ENCODE measurements at places on chromosomes 16 and 17.

DNA sequence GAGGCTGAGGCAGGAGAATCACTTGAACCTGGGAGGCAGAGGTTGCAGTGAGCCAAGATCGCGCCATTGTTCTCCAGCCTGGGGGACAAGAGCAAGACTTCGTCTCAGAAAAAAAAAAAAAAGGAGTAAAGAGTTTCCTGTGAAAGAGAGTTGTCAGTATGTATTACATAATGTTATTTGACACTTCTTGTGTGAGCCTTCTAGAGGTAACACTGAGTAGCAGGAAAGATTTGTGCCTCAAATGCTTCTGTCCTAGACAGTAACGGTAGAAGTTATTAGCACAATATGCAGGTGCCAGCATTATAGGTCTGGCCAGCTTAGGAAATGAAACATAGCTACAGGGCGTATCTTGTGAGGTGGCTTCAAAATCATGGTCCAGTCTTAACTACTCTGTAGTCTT, 6.2 kb downstream of the RPS6KB1 start:
- DNase-seq, result no peak

- DNase-seq, result no peak
These were observed 34.8 kb downstream of the MYH13 start for GRCh38 chr17:10337976-10338375.

- DNase-seq, result peak; percentile 52
These were observed 108.5 kb upstream of the CCL2 start for GRCh38 chr17:34146440-34147043.

- no peak for DNase-seq
These were observed 17.5 kb upstream of the MT4 start for GRCh38 chr16:56547120-56547948.

DNA sequence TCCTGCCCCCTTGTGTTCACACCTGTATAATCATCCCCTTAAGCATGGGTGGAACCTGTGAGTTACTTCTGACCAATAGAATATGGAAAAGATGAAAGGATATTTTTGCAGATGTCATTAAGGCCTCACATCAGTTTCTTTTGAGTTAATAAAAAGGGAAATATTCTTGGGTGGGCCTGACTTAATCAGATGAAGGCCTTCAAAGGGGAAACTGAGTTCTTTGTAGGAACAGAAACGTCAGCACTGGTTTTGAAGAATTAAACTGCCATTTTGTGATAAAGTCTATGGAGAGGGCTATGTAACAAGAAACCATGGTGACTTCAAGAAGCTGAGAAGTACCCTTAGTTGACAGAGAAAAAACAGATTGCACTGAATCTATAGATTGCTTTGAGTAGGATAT, 168.7 kb upstream of the CNTNAP4 start:
- DNase-seq, result no peak

DNA sequence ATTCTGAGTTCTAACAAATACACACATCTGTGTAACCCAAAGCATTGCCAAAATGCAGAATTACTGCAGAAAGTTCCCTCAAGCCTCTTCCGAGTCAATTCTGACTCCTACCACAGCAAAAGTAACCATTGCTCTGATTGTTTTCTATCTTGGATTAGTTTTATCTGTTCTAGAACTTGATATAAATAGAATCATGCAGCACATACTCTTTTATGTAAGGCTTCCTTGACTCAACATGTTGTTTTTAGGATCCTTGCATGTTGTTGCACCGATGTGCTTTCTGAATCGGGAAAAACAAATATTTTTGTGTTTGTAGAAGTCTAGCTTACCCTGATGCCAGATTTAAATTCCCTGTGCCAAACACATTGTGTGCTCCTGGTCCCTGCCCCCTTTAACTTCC, 140.4 kb downstream of the CDH13 start:
- DNase-seq, result no peak

GRCh38 chr17:78862073-78863023, 21.7 kb upstream of the USP36 start:
- DNase-seq, result no peak

GRCh38 chr16:27270349-27270748, 1.8 kb upstream of the NSMCE1 start:
- no peak for DNase-seq

- DNase-seq, result no peak
These were observed 26.0 kb downstream of the KCNJ16 start for GRCh38 chr17:70100983-70101382.

- DNase-seq, result no peak
These were observed 40.4 kb upstream of the DNAH9 start for GRCh38 chr17:11557727-11558452.

DNA sequence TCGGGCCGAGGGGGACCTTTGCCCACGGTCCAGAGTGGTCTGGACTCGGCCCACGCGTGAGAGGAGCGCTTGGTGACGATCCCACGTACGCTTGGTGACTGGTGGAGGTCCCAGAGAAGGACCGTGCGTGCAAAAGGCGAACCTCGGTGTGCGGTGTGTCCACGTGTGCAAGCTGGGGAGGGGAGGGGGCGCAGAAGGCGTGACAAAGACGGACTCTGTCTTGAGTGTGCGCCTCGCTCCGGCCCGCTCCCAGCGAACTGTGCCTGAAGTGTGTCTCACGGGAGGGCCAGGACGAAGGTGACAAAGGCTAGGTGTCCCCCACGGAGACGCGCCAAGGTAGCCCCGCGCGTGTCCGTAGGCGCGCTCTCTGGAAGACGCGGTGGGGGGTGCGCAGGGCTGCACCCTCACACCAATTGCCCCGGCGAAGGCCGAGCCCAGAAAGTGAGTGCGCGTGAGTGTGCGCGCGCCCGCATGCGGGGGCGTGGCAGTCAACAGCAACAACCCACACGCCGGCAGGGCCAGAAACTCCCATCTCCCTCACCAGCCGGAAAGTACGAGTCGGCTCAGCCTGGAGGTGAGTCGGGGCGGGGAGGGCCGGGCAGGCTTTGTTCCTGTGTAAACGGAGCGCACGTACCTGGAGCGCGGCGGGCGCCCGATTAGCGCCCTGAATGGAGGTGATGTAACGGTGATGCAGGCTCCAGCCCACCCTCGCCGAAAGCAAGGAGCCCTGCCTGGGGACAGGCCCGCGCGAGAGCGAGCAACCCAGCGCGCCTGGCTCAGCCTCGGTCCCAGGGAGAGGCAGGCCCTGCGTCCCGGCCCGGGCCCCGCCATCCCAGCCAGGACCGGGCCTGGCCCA, at the start of gene GPRC5C:
Gene GPRC5C (plus strand): TSS at position 521 of the 856 bp plus-strand sequence. CDS start 7,689 bp downstream, outside the sequence.
- peak; percentile 58 for DNase-seq

DNA sequence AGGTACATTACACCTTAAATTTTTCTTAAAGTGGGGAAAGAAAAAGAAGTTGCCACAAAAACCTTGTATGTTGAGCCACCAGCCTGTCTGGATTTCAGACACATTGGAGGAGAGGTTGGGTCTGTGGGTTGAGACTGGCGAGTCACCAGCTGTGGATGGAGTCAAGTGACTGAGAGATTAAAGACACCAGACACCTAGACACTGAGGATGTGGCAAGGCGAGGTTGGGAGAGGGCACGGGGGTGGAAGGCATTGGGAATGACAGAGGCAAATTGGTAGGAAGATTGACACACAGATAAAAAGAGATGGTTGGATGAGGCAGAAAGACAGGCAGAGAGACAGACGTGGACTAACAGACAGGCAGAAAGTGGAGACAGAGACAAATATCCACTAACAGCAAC, 49.6 kb downstream of the KCNJ12 start:
- no peak for DNase-seq

DNA sequence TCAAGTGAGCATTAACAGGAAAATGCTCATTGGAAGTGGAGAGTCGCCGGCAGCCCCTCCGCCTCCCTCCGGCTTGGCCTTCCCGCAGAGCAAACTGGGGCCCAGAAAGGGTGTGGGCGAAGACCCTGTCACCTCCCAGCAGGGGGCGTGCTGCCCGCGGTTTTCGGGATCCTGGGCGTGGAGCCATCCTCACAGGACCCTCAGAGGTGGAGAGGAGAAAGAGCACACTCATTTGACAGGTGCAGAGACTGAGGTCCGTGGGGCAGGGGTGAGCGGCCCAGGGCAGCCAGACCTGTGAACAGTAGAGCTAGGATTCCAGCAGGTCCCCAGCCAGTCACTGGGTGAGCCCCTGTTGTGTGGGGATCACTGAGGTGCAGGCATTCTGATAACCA, 1002.9 kb downstream of the KCNJ18 start:
- DNase-seq, result no peak

- DNase-seq, result no peak
These were observed at the start of gene ARHGDIG for GRCh38 chr16:280552-280951. Gene ARHGDIG (plus strand): TSS chr16:280591. CDS start chr16:280681, 90 bp downstream.

GRCh38 chr17:70317421-70317820, 148.1 kb downstream of the KCNJ2 start:
- no peak for DNase-seq

DNA sequence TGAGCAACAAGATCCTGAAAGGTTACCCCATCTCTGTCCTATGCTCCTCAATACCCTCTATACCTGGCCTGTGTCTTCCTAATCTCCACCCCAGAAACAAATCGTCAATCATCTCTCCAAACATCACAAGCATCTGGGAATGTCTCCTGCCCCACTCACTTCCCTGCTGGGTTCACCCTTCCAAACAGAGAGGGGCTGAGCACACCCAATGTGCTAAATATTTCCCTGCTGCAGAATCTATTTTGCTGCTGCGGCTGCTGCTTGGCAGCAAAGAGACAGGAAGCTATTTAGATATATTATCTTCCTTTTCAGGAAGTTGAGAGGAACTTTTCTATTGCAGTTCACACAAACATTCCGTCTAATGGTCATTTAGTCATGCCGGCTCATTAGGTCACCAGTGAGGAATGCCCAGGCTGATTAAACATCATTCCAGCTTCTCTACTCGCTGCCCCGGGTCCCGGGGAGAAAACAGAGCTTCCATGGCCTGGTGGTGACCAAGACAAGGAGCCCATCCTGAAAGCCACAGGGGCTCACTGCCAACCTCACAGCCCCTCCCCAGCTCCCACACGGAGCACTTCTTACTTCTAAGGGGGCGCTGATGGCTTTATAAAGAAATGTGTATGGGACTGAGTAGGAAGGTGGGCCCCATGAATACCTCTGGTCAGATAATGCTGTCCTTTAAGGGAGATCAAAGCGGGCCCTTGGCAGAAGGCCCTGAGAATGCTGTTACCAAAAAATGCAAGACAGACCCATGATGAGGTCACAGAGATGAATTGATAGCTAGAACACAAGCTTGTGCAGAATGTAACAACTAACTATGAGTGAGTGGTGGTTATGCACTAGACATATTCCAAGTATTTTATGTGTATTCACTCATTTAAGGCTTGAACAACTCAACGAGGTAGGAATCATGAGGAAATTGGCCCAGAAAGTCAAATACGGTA, 218.3 kb downstream of the SOX9 start:
- no peak for DNase-seq

- DNase-seq, result no peak
These were observed 6.8 kb downstream of the CNP start for GRCh38 chr17:41973408-41973811.

- DNase-seq, result no peak
These were observed 78.8 kb downstream of the WIPI1 start for GRCh38 chr17:68378268-68379176.
